ENCODE measurements at places on chromosomes 7 and 10.

DNA sequence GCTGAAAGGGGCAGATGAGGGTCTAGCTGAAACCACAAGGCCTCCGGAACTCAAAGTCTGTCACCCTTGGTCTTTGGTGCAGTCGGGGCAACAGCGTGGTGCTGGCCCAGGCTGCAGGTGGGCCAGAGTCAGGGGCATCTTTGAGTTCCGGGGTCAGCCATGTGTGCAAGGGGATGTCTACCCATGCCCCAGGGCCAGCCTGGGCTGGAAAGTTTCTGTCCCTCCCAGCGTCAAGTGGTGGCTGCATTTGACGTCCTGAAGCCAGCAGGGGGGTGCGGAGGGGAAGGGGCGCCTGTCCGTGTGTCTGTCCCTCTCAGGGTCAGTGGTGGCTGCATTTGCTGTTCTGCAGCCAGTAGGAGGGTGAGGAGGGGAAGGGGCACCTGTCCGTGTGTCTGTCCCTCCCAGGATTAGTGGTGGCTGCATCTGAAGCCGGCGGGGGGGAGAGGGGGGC, 638 bp downstream of the BRAT1 start:
- DNase-seq, result no peak

- DNase-seq, result no peak
These were observed 30.0 kb downstream of the NOD1 start for GRCh38 chr7:30448461-30449189.

DNA sequence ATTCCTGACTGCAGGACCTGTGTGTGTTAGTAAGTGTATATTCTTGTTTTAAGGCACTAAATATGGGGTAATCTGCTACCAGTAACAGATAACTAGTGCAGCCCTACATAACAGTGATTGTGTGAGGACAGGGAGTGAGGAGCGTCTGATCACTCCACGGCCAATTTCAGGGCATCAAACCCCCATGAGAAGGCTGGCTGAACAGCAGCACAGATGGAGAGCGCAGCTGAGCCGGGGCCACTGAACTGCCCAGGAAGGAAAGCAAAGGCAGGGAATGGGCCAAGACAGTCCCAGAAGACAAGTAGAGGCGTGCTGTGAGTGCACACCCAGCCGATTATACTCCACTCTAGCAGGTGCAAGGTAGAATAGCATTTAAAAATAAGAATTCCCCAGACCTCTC, 157.1 kb upstream of the CHST15 start:
- DNase-seq, result no peak

DNA sequence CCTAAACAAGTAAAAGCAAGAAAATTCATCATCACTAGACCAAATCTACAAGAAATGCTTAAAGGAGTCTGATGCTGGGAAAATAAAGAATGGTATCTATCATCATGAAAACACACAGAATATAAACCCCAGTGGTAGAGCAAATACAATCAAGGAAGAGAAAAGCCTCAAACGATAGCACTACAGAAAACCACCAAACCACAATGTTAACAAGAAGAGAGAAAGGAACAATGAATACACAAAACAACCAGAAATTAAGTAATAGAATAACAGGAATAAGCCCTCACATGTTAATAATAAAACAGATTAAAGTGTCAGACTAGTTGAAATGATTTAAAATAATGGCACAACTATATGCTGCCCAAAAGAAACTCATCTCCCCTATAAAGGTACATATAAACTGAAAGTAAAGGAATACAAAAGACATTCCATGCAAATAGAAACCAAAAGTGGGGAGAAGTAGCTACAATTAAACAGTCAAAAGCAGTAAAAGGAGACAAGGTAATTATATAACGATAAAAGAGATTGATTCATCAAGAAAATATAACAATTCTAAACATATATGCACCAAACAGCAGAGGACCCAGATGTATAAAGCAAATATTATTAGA, 77.3 kb downstream of the JMJD1C start:
- DNase-seq, result no peak

GRCh38 chr10:15265056-15265455, 96.6 kb upstream of the NMT2 start:
- DNase-seq, result no peak

- no peak for DNase-seq
These were observed 30.4 kb downstream of the FAM53B start for GRCh38 chr10:124713679-124714255.

DNA sequence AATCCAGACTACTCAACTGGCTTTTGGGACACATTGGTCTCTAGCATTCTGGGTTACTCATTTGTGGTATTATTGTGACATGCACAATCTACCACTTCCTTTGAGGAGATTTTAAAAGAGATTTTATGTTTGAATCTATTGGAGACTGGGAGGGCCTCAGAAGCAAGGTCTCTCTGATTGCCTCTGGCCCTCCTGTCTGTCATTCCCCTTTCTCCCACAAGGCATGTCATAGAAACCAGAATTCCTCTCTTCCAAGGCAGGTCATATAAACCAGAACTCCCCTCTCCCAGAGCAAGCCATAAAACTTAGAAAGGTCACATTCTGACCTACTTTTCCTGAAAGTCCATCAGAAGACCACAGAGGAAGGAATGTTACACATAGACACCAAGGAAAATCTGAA, 777.7 kb downstream of the PHTF2 start:
- DNase-seq, result no peak

- DNase-seq, result no peak
These were observed 48.4 kb upstream of the CRTAC1 start for GRCh38 chr10:98078774-98079173.

DNA sequence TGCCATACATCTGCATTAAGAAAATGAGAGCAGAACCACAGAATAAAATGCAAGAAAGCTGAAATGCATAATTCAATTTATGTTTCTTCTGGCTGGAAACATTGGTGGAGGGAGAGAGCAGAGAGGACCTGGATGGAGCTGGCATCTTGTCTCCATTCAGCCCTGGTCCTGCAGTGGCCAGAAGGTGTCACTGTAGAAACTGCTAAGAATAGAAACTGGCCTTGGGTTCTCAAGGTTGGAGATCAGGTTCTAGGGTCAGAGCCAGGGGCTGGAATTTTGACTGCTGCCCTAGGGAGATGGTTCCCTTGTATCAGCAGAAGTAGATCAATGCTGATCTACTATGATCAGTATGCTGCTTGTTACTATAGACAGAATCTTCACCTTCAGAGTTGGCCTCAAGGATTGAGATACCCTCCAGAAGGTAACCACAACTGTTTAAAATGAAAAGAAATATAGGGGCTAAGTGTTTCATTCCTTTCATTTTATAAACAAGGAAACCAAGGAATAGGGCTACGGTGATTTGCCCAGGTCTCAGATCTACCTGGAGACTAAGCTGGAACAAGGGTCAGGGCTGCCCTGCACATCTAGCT, 13.1 kb downstream of the TAS2R41 start:
- peak; percentile 48 for DNase-seq

- DNase-seq, result peak; percentile 34
These were observed 15.8 kb downstream of the BTBD16 start for GRCh38 chr10:122286867-122287266.

- DNase-seq, result no peak
These were observed 244.6 kb downstream of the AGMO start for GRCh38 chr7:15317215-15317614.

DNA sequence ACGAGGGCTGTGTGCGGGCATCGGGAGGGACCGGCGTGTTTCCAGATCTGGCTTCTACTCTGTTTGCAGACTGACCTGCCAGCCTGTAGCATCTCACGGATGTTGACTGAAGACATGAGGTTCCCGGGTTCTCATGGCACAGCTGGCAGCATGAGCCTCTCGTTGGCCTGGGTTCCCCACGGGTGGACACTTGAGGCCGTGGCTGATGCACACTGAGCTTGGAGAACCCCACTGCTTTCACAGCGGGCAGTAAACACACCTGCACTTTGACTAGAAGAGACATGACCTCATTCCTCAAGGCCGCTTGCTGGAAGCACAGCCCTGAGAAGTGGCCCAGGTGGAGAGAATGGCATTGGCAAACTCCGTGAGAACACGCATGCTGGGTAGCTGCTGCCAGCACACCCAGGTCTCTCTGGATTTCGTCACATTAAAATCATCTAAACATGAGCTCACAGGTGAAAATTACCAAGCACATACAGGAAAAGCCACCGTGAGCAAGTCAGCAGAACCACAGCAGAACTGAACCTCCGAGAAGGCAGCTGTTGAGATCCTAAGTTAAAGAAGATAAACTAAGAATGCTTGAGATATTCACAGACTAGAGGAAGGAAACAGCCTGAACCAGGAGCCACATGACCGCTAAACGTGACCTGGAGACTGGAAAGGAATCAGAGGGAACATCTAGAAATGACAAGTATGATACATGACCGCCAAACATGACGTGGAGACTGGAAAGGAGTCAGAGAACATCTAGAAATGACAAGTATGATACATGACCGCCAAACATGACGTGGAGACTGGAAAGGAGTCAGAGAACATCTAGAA, 32.5 kb downstream of the BNIP3 start:
- no peak for DNase-seq

DNA sequence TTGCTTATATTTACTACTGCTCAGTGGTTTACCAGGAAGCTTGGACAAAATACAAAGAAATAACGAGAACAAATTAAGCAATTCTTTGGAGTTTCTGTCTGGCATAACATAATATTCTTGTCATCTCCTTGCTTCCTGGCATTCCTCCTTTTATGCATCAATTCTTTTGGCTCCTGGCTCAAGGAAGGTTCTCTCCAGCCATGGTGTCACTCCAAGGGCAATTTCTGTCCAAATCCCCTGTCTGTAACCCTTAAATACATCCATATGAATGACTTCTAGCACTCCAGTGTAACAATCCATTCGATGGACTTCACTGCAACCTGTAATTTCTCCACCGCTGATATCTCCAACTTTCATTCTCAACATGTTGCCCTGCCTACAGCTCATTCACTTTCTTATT, 617.7 kb upstream of the ANKRD30A start:
- no peak for DNase-seq

GRCh38 chr7:37277513-37277912, 171.2 kb downstream of the ELMO1 start:
- no peak for DNase-seq

DNA sequence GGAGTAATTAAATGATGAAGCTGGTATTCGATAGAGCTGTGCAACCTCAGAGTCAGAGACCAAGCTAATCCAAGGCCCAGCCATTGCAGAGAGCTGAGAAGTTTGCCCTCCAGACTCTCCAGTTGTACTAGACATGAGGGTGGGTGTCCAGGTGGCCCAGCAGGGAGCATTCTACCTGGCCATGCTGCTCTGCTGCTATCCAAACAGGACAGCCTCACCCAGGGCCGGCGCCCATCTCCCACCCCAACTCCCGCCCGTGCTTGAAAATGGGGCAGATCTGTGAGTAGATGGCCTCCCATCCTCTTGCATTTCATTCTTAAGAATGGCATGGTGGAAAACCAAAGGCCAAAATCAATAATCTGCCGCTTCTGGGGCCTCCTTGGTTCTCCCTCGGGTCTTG, 124.2 kb downstream of the TCERG1L start:
- no peak for DNase-seq

GRCh38 chr10:48555310-48556042, 49.4 kb downstream of the ARHGAP22 start:
- no peak for DNase-seq

DNA sequence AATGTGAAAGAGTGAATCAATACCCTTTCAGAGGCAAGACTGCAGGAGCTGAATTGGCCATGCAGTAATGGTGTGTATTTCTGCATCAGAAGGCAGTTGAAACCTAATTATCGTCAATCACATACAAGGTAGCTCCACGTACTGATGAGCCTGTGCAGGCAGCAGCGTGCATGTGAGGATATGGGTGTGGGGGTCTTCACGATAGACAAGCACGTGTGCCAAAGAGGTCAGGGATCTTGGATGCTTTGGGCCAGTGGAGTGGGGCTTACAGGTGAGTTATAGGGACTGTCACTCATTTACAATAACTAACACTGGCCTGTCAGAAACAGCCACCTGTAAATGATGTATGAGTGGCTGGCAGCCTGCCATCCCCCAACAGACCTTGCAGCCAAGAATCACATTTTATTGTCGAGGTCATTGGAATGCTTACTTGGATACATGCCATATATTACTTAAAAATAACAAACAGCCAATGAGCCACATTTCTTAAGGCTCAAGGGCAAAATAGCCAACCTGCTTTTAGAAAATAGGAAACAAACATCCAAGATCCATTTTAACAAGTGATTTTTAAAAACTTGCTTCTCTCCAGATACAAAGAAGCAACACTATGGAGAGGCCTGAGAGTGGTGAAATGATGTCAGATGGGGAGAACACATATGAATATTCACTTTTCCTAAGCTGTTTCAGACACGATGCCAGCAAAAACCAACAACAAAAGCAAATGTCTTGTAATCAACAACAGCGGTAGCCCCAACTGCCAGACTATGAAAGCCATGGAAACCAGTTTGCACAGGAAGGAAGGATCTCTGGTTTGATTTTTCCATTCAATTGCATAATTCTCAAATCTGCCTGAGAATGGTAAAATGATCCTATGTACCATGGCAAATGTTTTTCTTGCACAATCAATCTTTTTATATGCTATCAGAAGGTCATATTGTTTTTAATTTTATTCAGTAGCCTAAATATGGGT, 210.7 kb downstream of the SKAP2 start:
- DNase-seq, result no peak

- DNase-seq, result no peak
These were observed 15.7 kb downstream of the DNTT start for GRCh38 chr10:96319754-96320474.

DNA sequence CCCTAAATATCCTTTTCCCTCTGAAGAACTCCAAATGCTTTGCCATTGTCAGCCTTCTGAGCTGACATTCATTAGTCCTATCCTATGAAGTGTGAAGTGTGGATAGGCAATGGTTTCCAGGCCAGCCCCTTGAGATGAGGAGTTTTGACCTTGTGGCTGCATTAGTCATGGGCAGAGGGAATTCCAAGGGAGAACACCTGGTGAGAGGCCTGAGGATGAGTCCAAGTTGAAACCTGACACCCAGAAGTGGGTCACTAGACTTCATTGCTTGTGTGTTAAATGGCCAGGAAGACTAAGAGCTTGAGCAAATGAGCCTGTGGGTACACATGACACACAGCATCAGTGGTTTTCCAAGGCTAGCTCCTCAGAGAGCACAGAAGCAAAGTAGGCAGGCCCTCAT, 260.8 kb downstream of the SKAP2 start:
- DNase-seq, result peak; percentile 28

GRCh38 chr10:50470345-50470744, 153.4 kb downstream of the SGMS1 start:
- DNase-seq, result no peak

- DNase-seq, result no peak
These were observed 23.8 kb upstream of the SEC61G start for GRCh38 chr7:54782829-54783228.

DNA sequence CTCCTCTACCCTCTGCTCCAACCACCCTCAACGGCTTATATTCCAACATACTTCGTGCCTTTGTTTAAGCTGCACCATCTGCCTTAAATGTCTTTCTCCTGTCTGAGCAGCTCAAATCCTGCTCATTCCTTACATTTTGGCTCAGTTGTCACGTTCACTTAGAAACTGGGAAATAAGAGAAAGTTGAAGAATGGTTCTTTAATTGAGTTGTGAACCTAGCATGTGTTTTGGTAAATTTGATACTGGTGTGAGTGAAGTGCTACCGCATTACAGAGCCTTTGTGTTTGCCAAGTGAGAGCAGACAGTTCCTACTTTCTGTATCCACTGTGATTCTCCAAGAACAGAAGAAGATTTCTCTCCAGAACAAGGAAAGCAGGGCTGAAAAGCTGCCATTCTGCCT, 54.3 kb downstream of the EPDR1 start:
- DNase-seq, result no peak

GRCh38 chr7:93882468-93882867, 8.1 kb downstream of the TFPI2 start:
- DNase-seq, result no peak

GRCh38 chr7:150799741-150800580, at the start of gene TMEM176B:
Gene TMEM176B (minus strand): TSS chr7:150800364. CDS start chr7:150796569, 3,795 bp downstream.
- DNase-seq, result peak; percentile 37
